Peyer's patch (tissue), 4 donors: ENCODE measurements at places on chromosomes 5 and 9. TPM values are rescaled to one million over a fixed set of nuclear protein-coding genes. Genes with fewer than 3 reads are reported as not detected.

DNA sequence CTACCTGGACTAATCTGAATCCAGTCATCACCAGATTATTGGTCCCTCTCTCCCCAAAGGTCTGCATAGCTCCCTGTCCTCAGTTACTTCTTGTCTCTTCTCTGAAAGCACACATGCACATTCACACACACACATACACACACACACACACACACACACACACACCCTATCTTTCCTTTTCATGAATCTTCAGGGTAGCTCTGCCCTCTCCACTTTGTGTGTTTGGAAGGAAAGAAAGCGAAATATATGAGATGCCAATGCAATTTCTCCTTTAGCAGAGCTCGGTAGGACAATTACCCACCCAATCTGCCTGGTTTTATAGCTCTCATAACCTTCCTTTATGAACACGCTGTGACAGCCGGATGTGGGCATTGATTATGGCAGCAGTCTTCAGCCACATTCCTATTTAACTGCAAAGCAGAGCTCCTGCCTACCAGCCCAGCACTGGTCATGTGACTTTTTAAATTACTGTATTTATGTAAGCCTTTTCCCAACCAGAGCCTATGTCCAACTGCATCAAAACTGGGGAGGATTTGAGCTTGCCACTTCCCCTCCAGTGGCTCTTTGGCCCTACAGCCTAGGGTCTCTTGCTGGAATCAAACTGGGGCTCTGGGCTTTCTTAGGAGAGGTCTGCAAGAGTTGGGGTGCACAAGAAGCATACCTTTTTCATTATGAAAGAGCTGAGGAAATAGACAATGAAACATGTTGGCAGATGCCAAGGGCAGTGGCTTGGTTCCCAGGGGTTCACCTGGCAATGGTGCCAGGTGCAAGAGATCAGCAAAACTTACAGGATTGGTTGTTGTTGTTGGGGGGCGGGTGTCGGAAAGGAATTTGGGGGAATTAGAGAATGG, 20.8 kb upstream of the MATR3 start:
- H3K36me3 ChIP-seq: no peaks in the 10 kb centered on the region
- DNase-seq: peak; percentile 77
- no peak overlapping the region for H3K27ac ChIP-seq
- H3K4me1 ChIP-seq: peaks cover 5% of the 10 kb centered on the region
- no peak overlapping the region for H3K4me3 ChIP-seq
- no peaks in the 10 kb centered on the region for H3K27me3 ChIP-seq

DNA sequence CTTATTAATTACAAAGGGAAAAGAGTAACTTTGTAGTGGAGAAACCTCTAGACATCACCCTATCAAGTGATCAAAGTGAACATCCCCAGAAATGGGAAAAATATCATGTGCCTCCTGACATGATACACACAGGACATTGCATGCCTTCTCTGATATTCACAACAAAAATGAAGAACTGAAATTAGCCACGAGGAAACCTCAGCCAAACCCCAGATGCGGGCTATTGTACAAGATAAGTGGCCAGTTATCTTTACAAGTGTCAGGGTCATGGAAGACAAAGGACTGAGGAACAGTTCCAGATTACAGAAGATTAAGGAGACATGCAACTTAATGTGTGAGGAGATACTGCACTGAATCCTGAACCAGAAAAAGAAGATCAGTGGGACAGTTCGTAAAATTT, 23.8 kb upstream of the NPM1 start:
- H3K27ac ChIP-seq: no peak overlapping the region
- H3K27me3 ChIP-seq: no peaks in the 10 kb centered on the region
- no peaks in the 10 kb centered on the region for H3K4me1 ChIP-seq
- no peak for DNase-seq
- no peaks in the 10 kb centered on the region for H3K36me3 ChIP-seq

DNA sequence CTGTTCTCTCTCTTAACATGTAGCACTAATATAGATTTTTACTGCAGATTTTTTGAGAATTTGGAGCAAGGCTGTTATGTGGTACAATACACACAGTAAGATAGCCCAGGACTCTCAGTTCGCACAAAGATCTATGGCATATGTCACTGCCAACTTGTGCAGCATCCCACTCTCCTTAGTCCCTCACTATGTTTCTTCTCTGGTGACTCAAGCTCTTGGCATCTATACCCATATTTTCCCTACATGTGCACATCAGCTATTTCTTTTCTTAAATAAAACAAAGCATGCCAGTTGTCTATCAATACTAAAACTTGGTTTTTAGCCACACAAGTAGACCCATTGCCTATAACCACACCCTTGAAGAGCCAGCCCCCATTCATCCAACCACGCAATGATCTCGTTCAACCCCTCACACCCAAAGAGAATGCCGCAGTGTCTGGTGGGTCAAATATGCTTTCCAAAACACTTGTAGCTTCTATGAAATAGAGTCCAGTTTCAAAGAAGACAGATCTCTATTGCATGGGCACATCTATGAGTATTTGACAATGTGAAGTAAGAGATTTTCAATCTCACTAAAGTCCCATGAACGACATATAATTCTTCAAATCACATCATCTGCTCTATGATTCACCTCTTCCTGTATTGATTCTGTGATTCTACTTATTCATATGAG, 18.2 kb upstream of the IL7R start:
- DNase-seq: no peak
- no peaks in the 10 kb centered on the region for H3K4me1 ChIP-seq
- no peaks in the 10 kb centered on the region for H3K36me3 ChIP-seq

DNA sequence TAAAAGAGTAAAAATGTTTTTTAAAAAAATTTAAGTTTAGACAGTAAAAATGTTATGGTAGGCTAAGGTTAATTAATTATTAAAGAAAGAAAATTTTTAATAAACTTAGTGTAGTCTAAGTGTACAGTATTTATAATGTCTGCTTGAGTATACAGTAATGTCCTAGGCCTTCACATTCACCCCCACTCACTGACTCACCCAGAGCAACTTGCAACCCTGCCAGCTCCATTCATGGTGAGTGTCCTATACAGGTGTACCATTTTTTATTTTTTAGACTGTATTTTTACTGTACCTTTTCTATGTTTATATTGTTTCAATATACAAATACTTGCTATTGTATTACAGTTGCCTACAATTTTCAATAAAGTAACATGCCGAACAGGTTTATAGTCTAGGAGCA, 234.1 kb downstream of the AUH start:
- H3K4me1 ChIP-seq: no peaks in the 10 kb centered on the region
- no peaks in the 10 kb centered on the region for H3K36me3 ChIP-seq
- no peak for DNase-seq
- no peaks in the 10 kb centered on the region for H3K27me3 ChIP-seq
- H3K4me3 ChIP-seq: no peak overlapping the region

GRCh38 chr5:40089269-40089668, 590.4 kb upstream of the PTGER4 start:
- H3K36me3 ChIP-seq: no peaks in the 10 kb centered on the region
- no peak overlapping the region for H3K4me3 ChIP-seq
- no peak overlapping the region for H3K27ac ChIP-seq
- no peak for DNase-seq

DNA sequence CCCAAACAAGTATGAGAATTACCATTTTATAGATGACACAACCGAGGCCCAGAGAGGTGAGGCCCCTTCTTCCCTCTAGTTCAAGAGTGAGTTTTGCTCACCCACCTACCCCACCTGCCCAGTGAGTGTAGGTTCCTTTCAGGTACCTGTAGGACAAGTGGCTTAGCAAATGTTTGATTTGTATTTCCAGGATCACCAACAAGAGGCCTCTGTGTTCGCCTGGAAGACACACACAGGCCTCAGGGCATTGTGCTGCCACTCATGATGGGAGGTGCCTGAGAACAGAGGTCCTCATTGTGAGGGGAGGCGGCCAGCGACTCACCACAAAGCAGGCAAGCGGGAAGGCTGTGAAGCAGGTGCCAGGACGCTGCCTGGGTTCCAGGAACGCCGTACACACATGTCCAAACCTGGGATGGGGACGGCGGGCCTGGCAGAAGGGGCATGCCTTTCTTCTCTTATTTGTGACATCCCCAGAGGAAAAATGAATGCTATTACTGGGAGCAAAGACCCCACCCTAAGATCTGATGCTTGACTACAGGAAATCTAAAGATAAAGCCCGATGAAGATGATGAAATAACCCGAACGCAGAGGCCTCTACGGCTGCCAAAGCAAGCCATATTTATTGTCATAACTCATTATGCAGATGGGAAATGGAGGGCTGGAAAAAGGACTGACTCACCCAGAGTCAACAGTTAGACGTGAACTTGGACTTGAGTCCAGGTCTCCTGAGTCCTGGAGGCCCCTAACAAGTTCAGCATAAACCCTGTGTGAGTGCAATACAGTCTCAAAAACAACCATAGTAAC, 60.2 kb upstream of the SLC25A51 start:
- no peaks in the 10 kb centered on the region for H3K27me3 ChIP-seq
- H3K4me1 ChIP-seq: peaks cover 54% of the 10 kb centered on the region
- H3K4me3 ChIP-seq: no peak overlapping the region
- no peaks in the 10 kb centered on the region for H3K36me3 ChIP-seq

GRCh38 chr5:33470544-33470943, 29.8 kb downstream of the TARS1 start:
- H3K4me3 ChIP-seq: no peak overlapping the region
- no peaks in the 10 kb centered on the region for H3K36me3 ChIP-seq
- H3K27me3 ChIP-seq: no peaks in the 10 kb centered on the region
- H3K4me1 ChIP-seq: no peaks in the 10 kb centered on the region
- DNase-seq: no peak

DNA sequence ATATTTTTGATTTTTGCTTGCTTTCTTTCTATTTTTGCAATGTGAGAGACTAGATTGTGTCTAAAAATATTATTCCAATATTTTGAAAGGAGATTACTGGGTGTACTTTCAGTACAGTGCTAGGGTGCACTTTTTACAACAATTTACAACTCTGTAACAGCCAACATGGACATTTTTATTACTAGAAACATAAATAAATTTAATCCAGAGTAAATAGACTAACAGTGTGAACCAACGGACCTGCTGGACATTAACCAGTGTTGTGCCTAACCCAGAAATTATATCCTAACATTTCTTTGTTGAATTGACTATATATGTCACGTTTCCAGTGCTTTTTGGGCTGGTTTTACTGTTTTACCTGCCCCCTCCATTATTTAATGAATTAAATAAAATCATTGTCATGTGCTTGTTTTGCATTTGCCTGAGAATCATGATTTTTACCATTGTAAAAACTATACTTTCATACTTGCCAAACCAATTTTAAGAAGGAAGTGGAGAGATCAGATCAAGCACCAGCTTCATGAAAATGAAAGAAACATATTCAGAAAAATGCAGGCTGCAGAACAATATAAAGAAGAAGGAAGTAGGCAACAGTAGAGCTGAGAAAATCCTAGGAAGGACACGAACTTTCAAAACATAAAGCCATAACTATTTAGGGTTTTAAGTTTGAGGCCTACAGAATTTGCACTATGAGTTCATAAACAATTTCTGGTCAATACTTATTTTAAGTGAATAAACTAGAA, 400.8 kb upstream of the PIK3R1 start:
- no peaks in the 10 kb centered on the region for H3K27me3 ChIP-seq
- DNase-seq: no peak
- H3K4me1 ChIP-seq: no peaks in the 10 kb centered on the region
- H3K4me3 ChIP-seq: no peak overlapping the region

GRCh38 chr5:95988877-95989276, 27.2 kb upstream of the ELL2 start:
- DNase-seq: no peak
- no peaks in the 10 kb centered on the region for H3K4me1 ChIP-seq
- H3K36me3 ChIP-seq: no peaks in the 10 kb centered on the region
- H3K27ac ChIP-seq: no peak overlapping the region

GRCh38 chr5:75049456-75050351, 2.7 kb downstream of the GCNT4 start:
- peaks cover 44% of the 10 kb centered on the region for H3K4me1 ChIP-seq
- H3K27ac ChIP-seq: no peak overlapping the region
- no peaks in the 10 kb centered on the region for H3K27me3 ChIP-seq

- DNase-seq: no peak
- H3K27me3 ChIP-seq: no peaks in the 10 kb centered on the region
- no peaks in the 10 kb centered on the region for H3K36me3 ChIP-seq
- no peak overlapping the region for H3K27ac ChIP-seq
- no peak overlapping the region for H3K4me3 ChIP-seq
- no peaks in the 10 kb centered on the region for H3K4me1 ChIP-seq
Measured at GRCh38 chr5:7925961-7926695, 57.2 kb downstream of the MTRR start.

DNA sequence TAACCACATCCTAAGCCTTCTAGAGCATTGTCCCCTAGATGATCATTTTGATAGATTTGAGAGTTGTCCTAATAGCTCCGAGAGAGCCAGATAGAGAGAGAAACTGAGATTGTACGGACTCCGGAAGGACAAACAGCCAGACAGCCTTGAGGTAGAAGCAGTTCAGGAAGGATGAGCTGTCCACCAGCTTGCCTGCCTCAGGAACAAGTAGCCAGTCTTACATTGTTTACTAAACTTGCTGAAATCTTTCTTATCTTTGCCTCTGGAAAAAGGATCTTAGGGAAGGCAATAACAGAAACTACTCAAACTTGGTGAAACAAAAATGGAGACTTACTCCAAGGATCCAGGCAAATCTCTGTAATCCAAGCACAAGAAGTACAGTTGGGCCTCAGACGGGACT, 39.0 kb upstream of the SAP30L start:
- H3K4me3 ChIP-seq: no peak overlapping the region
- peaks cover 5% of the 10 kb centered on the region for H3K4me1 ChIP-seq
- no peak overlapping the region for H3K27ac ChIP-seq
- H3K36me3 ChIP-seq: peaks cover 19% of the 10 kb centered on the region
- DNase-seq: peak; percentile 8
- no peaks in the 10 kb centered on the region for H3K27me3 ChIP-seq

DNA sequence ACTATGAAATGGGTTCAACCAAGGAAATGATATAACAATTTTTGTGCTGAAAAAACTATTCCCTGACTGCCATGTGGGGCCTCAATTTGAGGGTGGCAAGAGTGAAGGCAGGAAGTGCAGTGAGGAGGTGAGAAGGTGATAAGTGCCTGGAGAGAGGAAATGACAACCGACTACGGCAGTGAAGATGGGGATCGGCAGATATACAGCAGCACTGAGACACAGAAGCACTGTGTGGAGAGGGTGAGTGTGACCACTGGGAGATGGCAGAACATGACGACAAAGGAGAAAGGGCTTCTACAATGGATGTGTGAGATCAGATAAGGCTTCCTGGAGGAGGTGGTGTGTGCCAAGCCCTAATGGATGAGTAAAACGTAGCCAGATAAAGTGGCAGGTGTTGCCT, 271.8 kb downstream of the TRIM32 start:
- H3K4me3 ChIP-seq: no peak overlapping the region
- no peaks in the 10 kb centered on the region for H3K27me3 ChIP-seq
- no peak overlapping the region for H3K27ac ChIP-seq
- no peaks in the 10 kb centered on the region for H3K4me1 ChIP-seq

GRCh38 chr9:87849144-87849758, 33.4 kb upstream of the SPATA31E1 start:
- no peak overlapping the region for H3K4me3 ChIP-seq
- H3K27ac ChIP-seq: no peak overlapping the region
- H3K36me3 ChIP-seq: no peaks in the 10 kb centered on the region
- H3K4me1 ChIP-seq: no peaks in the 10 kb centered on the region

- no peaks in the 10 kb centered on the region for H3K27me3 ChIP-seq
- H3K27ac ChIP-seq: no peak overlapping the region
- no peak for DNase-seq
- H3K36me3 ChIP-seq: no peaks in the 10 kb centered on the region
- no peak overlapping the region for H3K4me3 ChIP-seq
- H3K4me1 ChIP-seq: no peaks in the 10 kb centered on the region
Measured at GRCh38 chr5:161713042-161713441, 27.5 kb downstream of the GABRA6 start.

FRRS1L gene
- total RNA-seq: 0.83 TPM

ARL14EPL gene
- total RNA-seq: not detected

DENND1A gene
- total RNA-seq: 46.1 TPM

RNF130 gene
- total RNA-seq: 37.3 TPM

LRRC19 gene
- total RNA-seq: 65.4 TPM

GLRA1 gene
- total RNA-seq: not detected

PDE8B gene
- 3.1 TPM for total RNA-seq
